Bronchial epithelial cell (primary cell): ENCODE measurements at places on chromosomes 11 and 22.

- DNase-seq = peak; percentile 43
Observed at GRCh38 chr11:102868339-102868738, 6.4 kb downstream of the MMP12 start.

DNA sequence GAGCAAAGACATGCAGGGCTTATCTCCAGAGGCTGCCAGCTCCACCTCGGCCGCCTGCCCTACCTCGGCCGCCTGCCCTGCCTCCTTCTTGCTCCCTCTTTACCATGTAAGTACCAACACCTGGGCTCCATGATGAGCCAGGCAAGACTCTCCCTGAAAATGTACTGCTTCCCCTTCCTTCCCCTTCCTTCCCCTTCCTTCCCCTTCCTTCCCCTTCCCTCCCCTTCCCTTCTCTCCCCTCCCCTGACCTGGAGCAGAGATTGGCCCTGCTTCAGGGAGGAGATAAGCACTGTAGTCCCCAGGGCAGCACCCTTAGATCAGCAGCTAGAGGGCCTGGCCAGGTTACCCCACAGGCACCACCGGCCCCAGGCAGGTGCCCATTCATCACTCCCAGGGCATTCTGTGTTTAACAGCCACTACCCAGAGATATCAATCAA, 25.4 kb upstream of the ADORA2A start:
- DNase-seq = no peak

DNA sequence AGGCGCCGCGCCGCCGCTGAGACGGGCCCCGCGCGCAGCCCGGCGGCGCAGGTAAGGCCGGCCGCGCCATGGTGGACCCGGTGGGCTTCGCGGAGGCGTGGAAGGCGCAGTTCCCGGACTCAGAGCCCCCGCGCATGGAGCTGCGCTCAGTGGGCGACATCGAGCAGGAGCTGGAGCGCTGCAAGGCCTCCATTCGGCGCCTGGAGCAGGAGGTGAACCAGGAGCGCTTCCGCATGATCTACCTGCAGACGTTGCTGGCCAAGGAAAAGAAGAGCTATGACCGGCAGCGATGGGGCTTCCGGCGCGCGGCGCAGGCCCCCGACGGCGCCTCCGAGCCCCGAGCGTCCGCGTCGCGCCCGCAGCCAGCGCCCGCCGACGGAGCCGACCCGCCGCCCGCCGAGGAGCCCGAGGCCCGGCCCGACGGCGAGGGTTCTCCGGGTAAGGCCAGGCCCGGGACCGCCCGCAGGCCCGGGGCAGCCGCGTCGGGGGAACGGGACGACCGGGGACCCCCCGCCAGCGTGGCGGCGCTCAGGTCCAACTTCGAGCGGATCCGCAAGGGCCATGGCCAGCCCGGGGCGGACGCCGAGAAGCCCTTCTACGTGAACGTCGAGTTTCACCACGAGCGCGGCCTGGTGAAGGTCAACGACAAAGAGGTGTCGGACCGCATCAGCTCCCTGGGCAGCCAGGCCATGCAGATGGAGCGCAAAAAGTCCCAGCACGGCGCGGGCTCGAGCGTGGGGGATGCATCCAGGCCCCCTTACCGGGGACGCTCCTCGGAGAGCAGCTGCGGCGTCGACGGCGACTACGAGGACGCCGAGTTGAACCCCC, 798 bp downstream of the BCR start:
- no peak for DNase-seq

- DNase-seq = no peak
Observed at GRCh38 chr11:44707094-44707493, 19.7 kb upstream of the TSPAN18 start.

DNA sequence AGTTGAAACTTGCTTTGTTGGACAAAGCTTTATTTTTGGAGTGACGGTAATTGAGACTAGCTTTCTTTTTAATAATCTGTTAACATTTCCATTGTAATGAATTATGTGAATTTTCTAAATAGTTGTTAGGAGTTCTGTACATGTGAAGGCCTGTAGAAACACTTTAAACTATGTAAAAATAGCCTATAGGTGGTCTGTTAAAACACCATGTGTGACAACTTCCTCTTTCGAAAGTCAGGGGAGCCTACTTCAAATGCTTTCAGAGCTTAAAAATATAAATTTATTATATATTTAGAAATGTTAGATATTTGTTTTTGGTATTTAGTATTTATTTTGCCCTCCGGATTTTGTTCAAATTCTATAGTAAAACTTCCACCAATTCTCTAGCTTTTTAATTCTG, 28.7 kb downstream of the DDIAS start:
- DNase-seq = no peak

- DNase-seq = no peak
Observed at GRCh38 chr11:61572913-61573312, 8.0 kb downstream of the SYT7 start.

GRCh38 chr11:120344302-120345004, 8.2 kb downstream of the ARHGEF12 start:
- DNase-seq = peak; percentile 73

DNA sequence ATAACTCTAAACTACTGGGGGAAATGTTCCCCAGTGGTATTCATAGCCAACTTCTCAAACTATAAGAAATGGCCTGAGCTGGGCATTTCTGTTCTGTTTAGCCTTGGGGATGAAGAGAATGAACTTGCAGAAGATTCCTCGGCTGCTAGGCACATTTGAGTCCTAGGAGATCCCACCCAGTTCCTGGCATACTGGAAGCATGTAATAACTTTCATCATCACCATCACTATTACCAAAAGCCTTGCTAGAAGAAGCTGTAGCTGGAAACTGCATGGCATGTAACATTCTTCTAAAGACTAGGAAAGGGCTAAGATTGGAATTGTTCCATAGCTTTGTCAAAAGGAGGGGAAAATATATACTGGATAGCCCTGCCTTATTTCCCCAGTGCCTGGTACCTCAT, 40.1 kb upstream of the SLC1A2 start:
- no peak for DNase-seq

- no peak for DNase-seq
Observed at GRCh38 chr11:47495011-47495855, 46.3 kb upstream of the RAPSN start.

GRCh38 chr11:11313902-11314692, 39.0 kb downstream of the CSNK2A3 start:
- DNase-seq = no peak

- peak; percentile 10 for DNase-seq
Observed at GRCh38 chr11:115706626-115707135, 202.5 kb upstream of the CADM1 start.

DNA sequence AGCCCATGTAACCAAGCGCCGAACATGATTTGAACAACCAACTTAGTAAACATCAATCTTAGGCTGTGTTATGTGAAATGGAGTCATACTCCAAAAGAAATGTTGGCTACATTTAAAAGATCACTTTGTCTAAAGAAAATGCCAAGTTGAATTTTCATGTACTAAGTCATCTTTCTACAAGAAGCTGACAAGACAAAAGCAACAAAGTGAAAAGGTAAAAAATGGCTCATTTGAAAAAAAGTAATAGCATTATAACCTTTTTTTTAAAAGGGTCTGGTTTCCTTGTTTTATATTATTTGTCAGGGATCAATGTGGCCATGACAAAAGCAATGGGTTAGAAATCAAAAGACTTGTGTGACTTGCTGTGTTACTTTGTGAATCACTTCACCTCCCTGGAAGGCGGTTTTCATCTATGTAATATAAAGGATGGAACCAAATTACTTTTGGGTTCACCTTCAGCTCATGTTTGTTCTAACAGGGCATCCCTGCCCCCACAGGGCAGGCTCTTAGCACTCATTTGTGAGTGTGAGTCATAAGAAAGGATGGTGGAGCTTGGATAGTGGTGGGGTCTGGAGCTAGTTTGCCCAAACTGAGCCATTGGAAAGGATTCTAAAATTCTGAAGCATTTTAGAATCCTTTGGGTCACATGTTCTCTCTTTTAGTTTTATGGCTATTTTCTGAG, 131.9 kb upstream of the MTMR2 start:
- peak; percentile 52 for DNase-seq

DNA sequence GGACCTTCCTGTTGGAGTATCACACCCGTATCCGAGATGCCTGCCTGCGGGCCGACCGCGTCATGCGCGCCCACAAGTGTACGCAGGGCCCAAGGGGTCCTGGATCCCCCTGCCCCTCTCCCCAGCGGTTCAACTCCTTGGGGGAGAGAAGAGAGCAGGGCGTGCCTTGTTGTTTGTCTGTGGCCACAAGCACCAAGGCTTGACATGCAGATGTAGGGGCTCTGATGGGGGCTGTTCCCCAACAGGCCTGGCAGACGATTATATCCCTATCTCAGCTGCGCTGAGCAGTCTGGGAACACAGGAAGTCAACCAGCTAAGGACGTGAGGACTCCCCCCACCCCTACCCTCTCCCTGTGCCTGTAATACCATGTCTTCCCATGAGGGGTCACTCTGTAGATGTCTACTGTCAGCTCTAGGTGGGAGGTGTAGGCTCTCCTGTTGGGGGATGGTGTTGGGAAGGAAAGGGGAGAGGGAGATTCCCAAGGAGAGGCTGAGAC, 6.8 kb downstream of the CFL1 start:
- DNase-seq = no peak

GRCh38 chr11:129281471-129282415, 89.6 kb upstream of the ARHGAP32 start:
- DNase-seq = no peak

GRCh38 chr11:84061726-84062125, 775.6 kb upstream of the CCDC90B start:
- DNase-seq = no peak

DNA sequence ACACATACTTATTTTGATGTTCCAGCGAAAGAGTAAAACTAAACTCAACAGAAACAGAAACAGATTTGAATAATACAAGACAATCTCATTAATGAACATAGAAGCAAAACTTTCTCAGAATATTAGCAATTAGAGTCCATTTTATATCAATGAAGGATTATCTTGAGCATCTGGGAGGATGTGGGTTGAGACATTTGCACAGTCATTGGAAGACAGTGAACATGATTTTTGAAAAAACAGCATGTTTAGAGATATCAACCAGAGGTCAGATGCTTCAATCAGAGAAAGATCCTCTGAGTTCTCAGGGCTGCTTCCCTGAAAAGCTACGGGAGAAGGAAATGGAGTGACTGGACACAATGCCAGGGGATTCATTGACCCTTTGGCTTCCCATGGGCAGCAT, 35.9 kb upstream of the VPREB1 start:
- DNase-seq = no peak
